Osteoblast (primary cell): ENCODE measurements at places on chromosomes 7 and 10. TPM values are rescaled to one million over a fixed set of nuclear protein-coding genes. Genes with fewer than 3 reads are reported as not detected.

The TRAPPC14 gene
- total RNA-seq: 7.1 and 8.0 TPM in 2 replicates

The GPR15LG gene
- not detected in 2 replicates for total RNA-seq

The TMEM130 gene
- total RNA-seq: 0.88 and 1.1 TPM in 2 replicates

The NPFFR1 gene
- not detected in 2 replicates for total RNA-seq

The CYP26A1 gene
- total RNA-seq: not detected in 2 replicates

The WIPF3 gene
- under 0.01 TPM in 1 of 2 replicates, not detected in the other for total RNA-seq

DNA sequence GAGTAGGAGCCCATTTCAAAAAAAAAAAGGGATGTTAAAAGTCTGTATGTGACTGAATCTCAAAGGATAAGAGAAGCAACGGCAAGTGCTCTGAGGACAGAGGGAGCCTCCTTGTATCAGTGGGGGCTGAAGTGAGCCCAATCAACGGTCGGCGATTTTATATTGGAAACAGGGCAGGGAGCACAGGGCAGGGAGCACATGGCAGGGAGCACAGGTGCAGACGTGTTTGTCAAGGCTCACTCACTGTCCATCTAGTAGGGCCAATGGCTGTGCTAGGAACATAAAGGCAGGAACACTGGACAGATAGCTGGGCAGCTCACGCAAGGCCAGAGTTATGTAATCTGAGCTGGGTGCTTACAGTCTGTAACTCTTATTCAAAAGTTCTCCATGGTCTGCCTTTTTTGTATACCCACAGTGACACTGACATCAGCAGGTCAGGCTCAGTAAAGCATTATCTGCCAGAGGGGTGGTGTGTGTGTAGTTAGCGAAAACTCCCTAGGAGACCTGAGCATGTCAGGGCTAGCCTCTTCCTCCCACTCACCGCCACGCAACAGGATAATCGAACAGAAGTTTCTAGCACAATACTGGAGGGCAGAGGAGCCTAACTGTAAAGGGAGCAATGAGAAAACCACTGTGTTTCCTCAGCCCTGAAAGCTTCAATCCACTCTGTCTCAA is 15.4 kb downstream of the AKR1B1 start:
- no peak for DNase-seq
- peaks cover 5% of the 10 kb centered on the region for H3K4me1 ChIP-seq
- peaks cover 70% of the 10 kb centered on the region for H3K36me3 ChIP-seq

DNA sequence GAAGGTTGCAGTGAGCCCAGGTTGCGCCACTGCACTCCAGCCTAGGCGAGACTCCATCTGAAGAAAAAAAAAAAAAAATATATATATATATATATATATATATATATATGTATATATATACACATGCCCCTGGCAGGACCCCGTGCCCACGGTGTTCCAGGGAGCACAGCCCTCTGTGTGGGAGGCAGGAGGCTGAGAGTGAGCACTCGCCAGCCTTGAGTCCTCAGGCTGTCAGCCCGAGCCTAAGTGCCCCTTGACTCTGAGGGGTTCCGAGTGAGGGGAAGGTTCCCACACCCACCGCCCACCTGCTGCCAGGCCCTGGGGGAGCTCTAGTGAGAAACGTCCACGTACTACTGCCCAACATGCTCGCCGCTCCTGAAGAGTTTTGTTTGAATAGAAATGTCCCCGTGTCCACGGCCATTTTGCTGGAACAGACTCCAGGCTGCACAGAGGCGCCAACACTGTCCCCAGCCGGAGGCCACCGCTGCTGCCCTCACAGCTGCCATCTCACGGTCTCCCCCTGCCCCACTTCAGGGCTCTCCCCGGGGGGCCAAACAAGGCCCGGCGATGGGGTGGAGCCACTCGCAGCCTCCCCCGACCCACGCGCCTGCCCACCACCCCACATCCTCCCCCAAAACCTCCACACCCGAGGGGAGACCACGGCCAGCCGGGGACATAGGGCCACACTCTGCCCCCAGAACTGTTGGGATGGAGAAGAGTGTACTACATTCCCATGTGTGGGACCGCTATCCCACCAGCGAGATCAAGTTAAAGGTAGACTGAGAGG is 62.8 kb upstream of the EBF3 start:
- no peak overlapping the region for H3K27ac ChIP-seq
- H3K27me3 ChIP-seq: no peaks in the 10 kb centered on the region
- H3K36me3 ChIP-seq: no peaks in the 10 kb centered on the region
- H3K4me3 ChIP-seq: no peak overlapping the region

DNA sequence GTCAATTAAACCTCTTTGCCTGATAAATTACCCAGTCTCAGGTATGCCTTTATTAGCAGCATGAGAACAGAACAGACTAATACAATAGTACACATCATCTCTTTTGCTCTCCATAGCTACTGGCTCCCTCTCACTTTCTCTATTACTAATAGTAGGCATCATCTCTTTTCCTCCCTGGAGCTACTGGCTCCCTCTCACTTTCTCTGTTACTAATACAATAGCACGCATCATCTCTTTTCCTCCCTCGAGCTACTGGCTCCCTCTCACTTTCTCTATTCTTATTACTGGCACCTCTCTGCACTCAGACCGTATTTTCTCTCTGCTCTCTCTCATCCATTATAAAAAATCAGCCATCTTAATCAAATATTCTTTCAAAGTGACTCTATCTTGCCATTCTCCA is 37.1 kb downstream of the SLC25A13 start:
- no peaks in the 10 kb centered on the region for H3K4me1 ChIP-seq
- no peaks in the 10 kb centered on the region for H3K36me3 ChIP-seq
- H3K27me3 ChIP-seq: no peaks in the 10 kb centered on the region
- no peak overlapping the region for H3K27ac ChIP-seq
- no peak overlapping the region for H3K4me3 ChIP-seq

- no peak overlapping the region for H3K4me3 ChIP-seq
- peak overlapping the region; percentile 38 for H3K27ac ChIP-seq
- H3K4me1 ChIP-seq: peaks cover 27% of the 10 kb centered on the region
- H3K27me3 ChIP-seq: no peaks in the 10 kb centered on the region
Measured at GRCh38 chr7:119959811-119960210, 313.2 kb upstream of the KCND2 start.

- H3K4me1 ChIP-seq: peaks cover 39% of the 10 kb centered on the region
- no peaks in the 10 kb centered on the region for H3K36me3 ChIP-seq
- H3K27ac ChIP-seq: peak overlapping the region; percentile 66
- no peak for DNase-seq
Measured at GRCh38 chr10:88243202-88243744, 339.8 kb downstream of the RNLS start.

GRCh38 chr10:5512881-5513612 is 11.7 kb upstream of the CALML3 start:
- peaks cover 8% of the 10 kb centered on the region for H3K27me3 ChIP-seq
- DNase-seq: peak; percentile 63
- H3K36me3 ChIP-seq: no peaks in the 10 kb centered on the region

DNA sequence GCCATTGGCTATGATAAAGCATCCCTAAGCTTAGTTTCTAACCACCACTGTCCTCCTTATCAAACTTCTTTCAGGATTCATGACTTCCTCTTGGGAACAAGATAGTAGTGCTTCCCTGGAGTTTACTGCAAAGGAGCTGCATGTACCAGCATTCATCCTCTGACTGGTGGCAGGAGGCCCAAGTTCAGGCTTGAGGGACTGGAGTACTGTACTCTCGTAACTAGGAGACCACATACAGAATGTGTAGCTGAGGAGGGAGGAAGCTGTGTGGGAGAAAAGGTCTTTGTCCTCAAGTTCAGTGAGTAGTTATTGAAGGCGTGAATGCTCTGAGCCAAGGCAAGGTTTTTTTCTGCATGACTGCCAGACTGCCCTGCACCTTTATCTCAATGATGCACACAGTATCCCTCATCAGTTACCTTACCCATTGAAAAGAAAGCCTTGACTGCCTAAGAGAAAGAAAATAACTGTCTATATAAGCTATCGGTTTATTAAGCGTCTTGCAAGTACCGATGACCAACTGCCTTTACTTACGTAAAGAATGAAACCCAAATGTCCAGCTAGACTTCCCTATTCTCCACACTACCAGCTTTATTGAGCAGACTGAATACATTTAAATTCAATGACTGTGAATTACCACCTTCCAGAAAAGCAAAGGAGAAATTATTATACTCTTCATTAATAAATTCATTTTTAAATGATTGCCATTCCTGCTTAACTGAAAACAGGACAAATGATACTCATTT is 12.8 kb downstream of the SCRN1 start:
- H3K4me1 ChIP-seq: no peaks in the 10 kb centered on the region
- no peak overlapping the region for H3K27ac ChIP-seq
- H3K27me3 ChIP-seq: no peaks in the 10 kb centered on the region
- H3K36me3 ChIP-seq: no peaks in the 10 kb centered on the region
- H3K4me3 ChIP-seq: no peak overlapping the region

DNA sequence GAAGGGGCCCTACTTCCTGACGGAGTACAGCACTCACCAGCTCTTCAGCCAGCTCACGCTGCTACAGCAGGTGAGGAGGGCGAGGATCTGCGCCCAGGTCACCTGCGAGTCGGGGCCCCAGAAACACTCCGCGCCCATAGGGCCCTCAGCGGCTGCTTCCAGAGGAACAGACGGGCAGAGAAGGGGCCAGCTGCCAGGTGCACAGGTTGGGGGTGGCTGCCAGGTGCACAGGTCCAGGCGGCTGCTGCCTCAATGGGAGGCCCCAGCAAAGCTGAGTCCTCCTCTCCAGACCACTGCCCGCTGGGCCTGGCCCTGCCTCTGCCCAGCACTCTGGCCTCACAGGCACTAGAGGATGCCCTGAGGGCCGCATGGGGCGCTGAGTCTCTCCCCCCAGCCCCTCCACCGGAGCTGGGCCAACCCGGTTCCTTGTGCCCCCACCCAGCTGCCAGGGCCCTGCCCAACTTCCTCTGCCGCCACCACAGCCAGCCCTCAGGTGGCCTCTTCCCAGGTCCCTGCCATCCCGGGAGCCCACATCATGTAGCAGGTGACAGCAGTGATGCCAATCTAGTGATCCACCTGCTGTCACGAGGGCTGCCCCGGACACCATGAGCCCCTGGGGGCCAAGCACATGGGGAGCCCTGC is 17.0 kb upstream of the UTF1 start:
- no peaks in the 10 kb centered on the region for H3K27me3 ChIP-seq
- DNase-seq: no peak
- H3K4me1 ChIP-seq: no peaks in the 10 kb centered on the region
- H3K36me3 ChIP-seq: no peaks in the 10 kb centered on the region
- no peak overlapping the region for H3K27ac ChIP-seq

- peak; percentile 91 for DNase-seq
- H3K36me3 ChIP-seq: no peaks in the 10 kb centered on the region
- H3K27me3 ChIP-seq: no peaks in the 10 kb centered on the region
- H3K4me1 ChIP-seq: peaks cover 65% of the 10 kb centered on the region
Measured at GRCh38 chr7:73892003-73892999, 31.3 kb downstream of the TMEM270 start.

- no peaks in the 10 kb centered on the region for H3K36me3 ChIP-seq
- no peak overlapping the region for H3K4me3 ChIP-seq
- no peak for DNase-seq
Measured at GRCh38 chr10:59944339-59944935, 38.1 kb upstream of the CCDC6 start.

- no peak overlapping the region for H3K4me3 ChIP-seq
- peaks cover 24% of the 10 kb centered on the region for H3K4me1 ChIP-seq
- H3K36me3 ChIP-seq: peaks cover 2% of the 10 kb centered on the region
- H3K27me3 ChIP-seq: no peaks in the 10 kb centered on the region
- DNase-seq: peak; percentile 17
- no peak overlapping the region for H3K27ac ChIP-seq
Measured at GRCh38 chr10:43132867-43133787, 5.1 kb upstream of the CSGALNACT2 start.

GRCh38 chr7:145718129-145718528 is 398.5 kb upstream of the CNTNAP2 start:
- no peaks in the 10 kb centered on the region for H3K36me3 ChIP-seq
- no peaks in the 10 kb centered on the region for H3K27me3 ChIP-seq
- H3K4me3 ChIP-seq: no peak overlapping the region
- H3K4me1 ChIP-seq: no peaks in the 10 kb centered on the region
- no peak overlapping the region for H3K27ac ChIP-seq
- no peak for DNase-seq

DNA sequence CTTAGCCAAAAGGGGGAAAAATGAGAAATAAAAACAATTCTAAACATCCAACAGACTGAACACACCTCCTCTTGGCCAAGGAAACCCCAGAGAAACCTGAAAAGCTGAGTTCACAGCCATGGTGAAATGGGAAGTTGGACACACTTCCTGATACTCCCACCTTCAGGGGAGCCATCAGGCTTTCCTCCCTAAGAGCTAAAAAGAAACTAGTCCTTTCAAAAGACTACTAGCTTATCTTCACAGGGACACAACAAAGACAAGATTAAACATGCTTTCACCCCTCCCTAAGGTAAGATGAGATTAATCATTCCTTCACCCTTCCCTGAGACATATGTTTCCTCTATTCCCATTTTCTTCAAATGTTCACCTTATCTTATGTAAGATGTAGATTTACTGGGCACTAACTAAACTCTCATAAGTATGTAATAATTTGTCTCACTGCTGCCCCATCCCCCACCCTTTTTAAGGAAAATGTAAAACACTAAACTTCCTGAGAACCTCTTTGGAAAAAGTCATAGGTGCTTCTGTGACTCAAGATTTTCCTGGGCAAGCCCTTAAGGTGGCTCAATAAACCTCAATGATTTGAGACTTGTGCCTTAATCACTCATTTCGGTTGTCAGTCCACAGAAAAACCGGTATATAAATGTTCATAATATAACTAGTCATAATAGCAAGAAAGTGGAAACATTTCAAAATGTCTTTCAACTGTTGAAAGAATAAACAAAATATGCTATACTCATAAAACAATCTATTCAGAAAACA is 40.5 kb downstream of the HTR7 start:
- H3K27me3 ChIP-seq: no peaks in the 10 kb centered on the region
- no peak for DNase-seq
- H3K4me1 ChIP-seq: peaks cover 4% of the 10 kb centered on the region
- no peaks in the 10 kb centered on the region for H3K36me3 ChIP-seq
- H3K4me3 ChIP-seq: no peak overlapping the region
